ENCODE measurements at places on chromosomes 3 and 15. TPM values are rescaled to one million over a fixed set of nuclear protein-coding genes. Genes with fewer than 3 reads are reported as not detected.

The ARL14 gene
- not detected for total RNA-seq

The KLHL6 gene
- total RNA-seq = not detected

The GOLGA8S gene
- total RNA-seq = under 0.01 TPM

The GPR27 gene
- not detected for total RNA-seq

The CLDND1 gene
- total RNA-seq = 54.4 TPM

The GOLGA6L10 gene
- 2.9 TPM for total RNA-seq
